ENCODE measurements at places on chromosomes 5 and 9.

- no peak for DNase-seq
Observed at GRCh38 chr5:56699538-56699937, 115.8 kb upstream of the MAP3K1 start.

- DNase-seq, result no peak
Observed at GRCh38 chr5:72129725-72130124, 22.4 kb downstream of the MAP1B start.

- DNase-seq, result no peak
Observed at GRCh38 chr5:58197875-58198274, 262.0 kb downstream of the PLK2 start.

- DNase-seq, result peak; percentile 45
Observed at GRCh38 chr5:5085381-5085780, 54.7 kb upstream of the ADAMTS16 start.

- no peak for DNase-seq
Observed at GRCh38 chr5:1122511-1123294, 10.8 kb upstream of the SLC12A7 start.

- DNase-seq, result no peak
Observed at GRCh38 chr9:72997387-72997995, 44.6 kb upstream of the ALDH1A1 start.

GRCh38 chr5:16707168-16707868, 90.5 kb upstream of the RETREG1 start:
- no peak for DNase-seq

DNA sequence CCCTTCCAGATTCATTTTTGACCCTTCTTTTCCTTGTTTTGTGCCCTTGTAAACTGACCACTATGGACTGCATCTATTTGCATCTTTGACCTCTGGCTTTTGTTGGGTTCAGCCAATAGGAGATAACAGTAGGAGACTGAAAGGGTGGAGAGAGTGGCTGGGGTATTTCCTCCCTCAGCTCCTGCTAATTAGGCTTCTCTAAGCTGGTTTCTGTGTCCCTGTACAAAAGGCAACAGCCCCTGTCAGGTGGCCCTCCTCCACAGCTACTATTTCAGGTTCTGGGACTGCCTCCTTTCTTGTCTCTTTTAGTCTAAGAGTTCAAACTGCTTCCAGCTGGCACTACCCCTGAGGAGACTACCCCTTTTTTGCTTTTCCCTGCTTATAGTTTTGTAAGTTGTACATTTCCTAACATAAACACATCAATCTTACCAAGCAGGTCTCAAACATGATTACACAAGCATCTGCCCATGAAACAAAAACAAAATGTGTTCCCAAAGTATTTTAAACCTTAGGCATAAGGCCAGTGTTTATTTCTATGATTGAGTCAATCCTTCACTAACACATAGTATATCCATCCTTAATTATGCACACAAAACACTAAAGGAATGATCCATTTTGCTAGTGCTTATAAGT, 262.0 kb upstream of the TRPM3 start:
- no peak for DNase-seq

- no peak for DNase-seq
Observed at GRCh38 chr5:95352691-95353090, 38.5 kb upstream of the FAM81B start.

GRCh38 chr5:94309141-94309540, 309.3 kb downstream of the KIAA0825 start:
- DNase-seq, result no peak

DNA sequence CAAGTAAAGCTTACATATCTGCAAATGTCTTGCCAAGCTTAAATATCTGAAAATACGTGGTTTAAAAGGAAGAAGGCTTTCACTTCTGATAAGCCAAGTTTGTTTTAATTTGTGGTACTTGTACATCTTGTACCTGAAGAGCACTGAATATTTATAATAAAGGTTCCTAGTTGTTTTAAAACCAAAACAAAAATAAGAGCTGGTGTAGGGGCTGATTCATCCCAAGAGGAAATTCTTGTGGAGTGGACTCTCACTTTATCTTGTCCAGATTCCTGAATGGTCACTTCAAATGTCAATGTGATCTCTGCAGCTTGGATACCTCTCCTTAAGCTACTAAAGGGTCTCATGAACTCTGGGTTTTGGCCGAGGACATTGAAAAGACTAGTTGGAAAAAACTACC, 29.5 kb downstream of the MAMDC2 start:
- DNase-seq, result no peak

- no peak for DNase-seq
Observed at GRCh38 chr9:470552-471194, 256.0 kb downstream of the DOCK8 start.

DNA sequence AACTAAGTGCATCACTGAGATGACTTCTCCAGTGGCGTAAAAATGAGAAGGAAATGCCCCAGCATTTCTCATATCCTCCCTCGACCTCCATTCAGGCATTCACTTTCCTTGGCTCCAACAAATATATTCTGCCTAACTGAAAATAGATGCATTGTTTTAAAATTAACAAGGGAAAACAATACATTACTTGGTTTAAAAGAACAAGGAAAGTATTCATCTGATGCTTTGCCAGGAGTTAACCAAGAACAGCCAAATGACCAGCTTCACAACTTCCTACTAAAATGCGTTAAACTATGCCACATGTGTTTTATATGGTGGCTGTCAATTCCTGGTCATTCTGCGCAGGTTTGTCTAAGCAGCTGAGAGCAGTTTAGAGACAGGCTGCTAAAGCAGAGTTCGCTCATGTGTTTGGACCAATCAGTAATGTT, 121.4 kb downstream of the GNAQ start:
- no peak for DNase-seq

GRCh38 chr5:126219616-126220015, 203.6 kb upstream of the GRAMD2B start:
- DNase-seq, result no peak

- no peak for DNase-seq
Observed at GRCh38 chr5:169914766-169915165, 65.5 kb downstream of the INSYN2B start.

DNA sequence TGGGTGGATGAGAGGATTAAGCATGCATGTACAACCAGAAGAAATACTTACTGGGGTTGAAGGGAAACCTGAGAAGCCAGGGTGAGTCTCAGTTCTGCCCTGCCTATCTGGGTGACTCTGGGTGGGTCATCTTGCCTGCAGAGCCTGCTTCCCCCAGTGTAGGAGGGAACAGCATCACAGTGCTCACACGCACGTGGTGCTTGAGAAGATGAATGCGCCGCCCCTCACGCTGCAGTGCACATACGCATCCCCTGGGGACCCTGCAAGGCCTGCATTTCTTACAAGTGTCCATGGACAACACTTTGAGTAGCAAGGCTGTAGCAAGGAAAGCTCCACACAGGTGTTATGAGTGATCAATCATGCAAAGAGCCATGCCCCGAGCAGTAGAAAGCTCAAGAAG, 18.7 kb upstream of the GABBR2 start:
- DNase-seq, result no peak

DNA sequence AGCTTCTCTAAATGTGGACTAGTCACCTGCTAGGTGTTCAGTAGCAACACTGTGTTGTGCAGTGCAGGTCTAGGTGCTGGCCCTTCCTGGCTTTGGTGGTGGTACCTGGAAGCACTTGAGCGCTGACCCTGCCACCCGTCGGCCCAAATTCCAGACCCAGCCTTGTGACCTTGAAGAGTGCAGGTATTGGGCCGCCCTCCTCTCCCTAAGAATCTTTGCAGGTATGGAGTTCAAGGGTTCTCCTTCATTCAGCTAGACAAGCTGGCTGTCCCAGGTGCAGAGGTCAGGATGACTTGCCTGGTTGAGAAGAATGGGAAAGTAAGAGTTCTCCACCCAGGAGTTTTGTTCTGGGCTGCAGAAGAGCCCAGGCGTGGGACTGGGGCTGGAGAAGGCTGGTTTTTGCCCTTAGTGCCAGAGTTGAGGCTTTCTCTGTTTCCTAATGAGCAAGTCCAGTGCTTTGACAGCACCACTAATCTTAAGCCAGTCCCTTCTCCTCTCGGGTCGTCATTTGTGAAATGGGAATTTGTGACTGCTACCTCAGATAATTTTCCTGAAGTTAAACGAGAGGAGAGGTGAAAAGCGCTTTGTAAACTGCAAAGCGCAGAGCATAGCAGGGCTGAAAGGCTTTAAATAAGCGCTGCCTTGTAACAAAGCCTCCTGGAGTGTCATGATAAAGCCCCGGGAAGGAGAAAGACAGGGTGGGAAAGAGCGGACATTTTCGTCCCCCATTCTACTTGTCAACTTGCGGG, 4.0 kb downstream of the FOXE1 start:
- DNase-seq, result no peak

- no peak for DNase-seq
Observed at GRCh38 chr5:7925961-7926695, 57.2 kb downstream of the MTRR start.

GRCh38 chr5:178208540-178209227, 4.4 kb downstream of the HNRNPAB start:
- no peak for DNase-seq

- no peak for DNase-seq
Observed at GRCh38 chr5:126461838-126462237, 38.6 kb downstream of the GRAMD2B start.

DNA sequence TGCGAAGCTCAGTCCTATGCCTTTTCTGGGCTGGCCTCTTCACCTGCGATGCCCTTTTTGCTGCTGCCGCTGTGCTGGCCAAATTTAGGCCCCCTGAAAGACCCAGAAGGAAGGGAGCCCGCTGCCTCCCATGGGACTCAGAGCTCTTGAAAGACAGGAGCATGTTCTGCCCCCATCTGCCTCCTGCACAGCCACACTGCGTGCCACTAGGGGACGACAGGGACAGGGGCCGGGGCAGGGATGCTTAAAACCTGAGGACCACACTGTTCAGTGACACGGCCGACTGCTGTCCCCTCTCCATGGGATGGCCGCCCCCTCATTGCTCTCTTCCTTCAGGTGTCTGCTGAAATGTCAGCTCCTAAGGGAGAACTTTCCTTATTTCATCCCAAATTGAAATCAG, 132.4 kb downstream of the ADAMTS2 start:
- DNase-seq, result no peak

GRCh38 chr5:120436996-120437395, 27.1 kb upstream of the PRR16 start:
- DNase-seq, result no peak

DNA sequence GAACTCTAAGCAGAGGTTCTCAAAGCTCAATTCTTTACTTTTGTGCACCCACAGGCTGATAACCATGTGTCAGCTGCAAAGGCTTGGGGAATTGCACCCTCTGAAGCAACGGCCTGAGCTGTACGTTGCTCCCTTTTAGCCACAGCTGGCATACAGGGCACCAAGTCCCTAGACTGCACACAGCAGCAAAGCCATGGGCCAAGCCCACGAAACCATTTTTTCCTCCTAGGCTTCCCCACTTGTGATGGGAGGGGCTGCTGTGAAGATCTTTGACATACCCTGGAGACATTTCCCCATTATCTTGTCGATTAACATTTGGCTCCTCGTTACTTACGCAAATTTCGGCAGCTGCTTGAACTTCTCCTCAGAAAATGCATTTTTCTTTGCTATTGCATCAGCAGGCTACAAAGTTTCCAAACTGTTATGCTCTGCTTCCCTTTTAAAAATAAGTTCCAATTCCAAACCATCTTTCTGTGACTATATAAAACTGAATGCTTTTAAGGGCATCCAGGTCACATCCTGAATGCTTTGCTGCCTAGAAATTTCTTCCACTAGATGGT, 23.0 kb downstream of the KIAA0825 start:
- no peak for DNase-seq

DNA sequence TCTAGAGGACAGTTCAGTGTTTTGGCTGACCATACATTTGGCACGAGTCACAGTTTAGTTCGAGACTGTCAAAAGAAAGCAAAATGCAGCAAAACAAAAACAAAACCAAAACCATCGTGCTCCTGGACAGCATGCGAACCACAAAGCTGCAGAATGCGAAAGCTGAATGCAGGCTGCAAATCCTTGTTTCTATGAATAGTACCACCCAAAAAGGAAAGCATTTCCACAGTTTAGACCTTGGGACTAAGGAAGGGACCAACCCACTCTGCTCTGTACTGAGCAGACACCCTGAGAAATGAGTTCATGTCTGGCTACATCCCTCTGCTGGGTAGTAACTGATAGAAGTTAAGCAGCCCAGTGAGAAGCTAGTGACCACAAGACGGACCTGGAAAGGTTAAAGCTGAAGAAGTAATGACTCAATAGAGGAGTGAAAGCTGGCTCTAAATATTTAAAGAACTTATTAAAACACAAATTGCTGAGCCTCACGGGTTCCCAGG, 3.9 kb downstream of the GCNT4 start:
- DNase-seq, result no peak

DNA sequence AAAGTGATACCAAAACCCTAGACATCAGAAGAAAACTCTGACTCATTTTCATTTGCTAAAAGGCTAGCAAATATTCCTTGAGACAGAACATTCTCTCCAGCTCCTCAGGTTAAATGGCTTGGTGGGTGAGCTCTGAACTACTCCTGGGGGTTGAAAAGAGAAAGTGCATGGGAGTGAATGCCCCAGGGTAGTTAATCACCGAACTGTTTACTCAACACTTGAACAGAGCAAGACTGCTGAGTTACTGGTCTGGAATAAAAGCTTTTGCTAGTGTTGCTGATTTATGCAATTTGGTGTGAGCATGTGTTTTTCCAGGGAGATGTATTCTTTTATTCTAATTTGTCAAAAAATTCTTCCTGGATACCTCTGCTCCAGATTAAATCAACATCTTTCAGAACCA, 88.3 kb upstream of the PRDM9 start:
- DNase-seq, result no peak

DNA sequence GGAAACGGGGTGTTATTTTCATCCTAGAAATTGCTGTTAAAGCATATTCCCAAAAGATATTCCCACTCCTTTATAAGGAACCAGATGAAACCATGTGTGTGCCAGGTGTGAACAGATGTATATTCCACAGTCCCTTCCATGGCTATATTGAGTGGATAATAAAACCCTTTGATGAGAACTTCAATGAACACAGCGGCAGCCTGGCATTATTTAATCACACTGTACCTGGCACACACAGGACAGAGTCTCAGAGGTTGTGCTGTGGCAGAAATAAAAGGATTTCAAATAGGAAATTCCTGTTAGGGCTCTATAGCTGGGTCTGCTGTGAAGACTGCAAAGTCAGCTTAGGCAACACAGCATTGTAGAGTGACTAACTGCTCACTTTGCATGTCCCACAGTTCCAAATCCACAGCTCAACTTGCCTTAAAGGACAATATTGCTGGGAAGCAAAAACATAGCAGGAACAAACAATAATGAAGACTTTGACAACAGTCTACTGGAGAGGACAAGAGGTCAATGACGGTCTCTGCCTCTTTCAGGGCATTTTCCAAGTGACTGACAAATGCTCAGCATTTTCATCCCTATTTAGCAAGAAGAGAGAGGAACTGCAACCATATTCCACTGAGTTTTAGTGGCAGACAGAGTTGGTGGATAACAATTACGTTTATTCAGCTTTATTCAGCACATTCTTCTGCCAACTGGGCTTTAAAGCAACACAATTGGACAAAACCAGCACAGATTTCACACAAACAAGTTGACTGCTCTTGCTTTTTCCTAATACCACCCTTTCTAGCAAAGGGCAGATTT, 255.7 kb upstream of the RGMB start:
- DNase-seq, result no peak

GRCh38 chr9:76266649-76267283, 127.5 kb downstream of the RFK start:
- DNase-seq, result peak; percentile 86

- DNase-seq, result no peak
Observed at GRCh38 chr5:157216391-157217142, 35.9 kb downstream of the ITK start.

- no peak for DNase-seq
Observed at GRCh38 chr5:79183011-79183410, 52.9 kb upstream of the JMY start.

Measured in esophagus muscularis mucosa (tissue), 4 donors.